ENCODE measurements at places on chromosomes 12 and 14.

DNA sequence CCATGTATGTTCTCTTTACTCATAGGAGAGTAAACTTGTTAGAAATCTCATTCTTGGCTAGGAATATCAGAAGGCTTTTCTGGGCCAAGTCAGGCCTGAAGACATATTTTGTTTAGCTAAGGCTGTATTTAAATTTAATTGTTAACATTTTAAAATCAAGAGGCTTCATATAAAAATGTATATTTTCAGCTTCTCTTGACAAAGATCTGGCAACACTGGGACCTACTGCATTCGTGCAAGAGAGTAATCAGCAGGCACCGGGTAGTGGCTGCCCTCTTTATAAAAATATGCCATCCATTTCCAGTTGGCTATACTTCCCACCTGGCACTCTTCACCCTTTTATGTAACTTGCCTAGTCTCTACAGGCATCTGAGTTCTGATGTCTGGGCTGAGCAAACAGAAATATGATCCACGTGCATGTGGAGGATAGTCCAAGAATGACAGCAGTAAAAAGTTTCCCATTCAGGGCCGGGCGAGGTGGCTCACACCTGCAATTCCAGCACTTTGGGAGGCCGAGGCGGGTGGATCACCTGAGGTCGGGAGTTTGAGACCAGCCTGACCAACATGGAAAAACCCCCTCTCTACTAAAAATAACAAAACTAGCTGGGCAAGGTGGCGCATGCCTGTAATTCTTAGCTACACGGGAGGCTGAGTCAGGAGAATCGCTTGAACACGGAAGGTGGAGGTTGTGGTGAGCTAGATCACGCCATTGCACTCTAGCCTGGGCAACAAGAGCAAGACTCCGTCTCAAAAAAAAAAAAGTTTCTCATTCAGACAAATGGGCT, 2.0 kb upstream of the SOS2 start:
- no peak for DNase-seq

- DNase-seq: no peak
Observed at GRCh38 chr12:111446631-111447570, 41.2 kb downstream of the SH2B3 start.

GRCh38 chr14:52485350-52485960, 66.8 kb downstream of the TXNDC16 start:
- DNase-seq: no peak

DNA sequence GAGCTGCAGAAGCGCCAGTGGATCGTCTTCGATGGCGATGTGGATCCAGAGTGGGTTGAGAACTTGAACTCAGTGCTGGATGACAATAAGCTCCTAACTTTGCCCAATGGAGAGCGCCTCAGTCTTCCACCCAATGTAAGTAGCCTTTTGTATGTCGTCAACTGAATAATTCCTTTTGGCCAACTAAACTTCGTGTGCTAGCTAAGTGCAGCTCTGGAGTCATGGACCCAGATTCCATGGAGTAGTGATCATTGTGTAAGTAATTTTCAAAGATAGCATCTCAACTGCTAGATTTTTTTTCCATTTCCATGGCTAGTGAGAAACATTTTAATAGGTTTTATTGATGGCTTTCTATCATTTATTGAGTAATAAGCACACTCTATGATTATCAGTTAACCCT, 48.0 kb downstream of the DYNC1H1 start:
- DNase-seq: no peak

DNA sequence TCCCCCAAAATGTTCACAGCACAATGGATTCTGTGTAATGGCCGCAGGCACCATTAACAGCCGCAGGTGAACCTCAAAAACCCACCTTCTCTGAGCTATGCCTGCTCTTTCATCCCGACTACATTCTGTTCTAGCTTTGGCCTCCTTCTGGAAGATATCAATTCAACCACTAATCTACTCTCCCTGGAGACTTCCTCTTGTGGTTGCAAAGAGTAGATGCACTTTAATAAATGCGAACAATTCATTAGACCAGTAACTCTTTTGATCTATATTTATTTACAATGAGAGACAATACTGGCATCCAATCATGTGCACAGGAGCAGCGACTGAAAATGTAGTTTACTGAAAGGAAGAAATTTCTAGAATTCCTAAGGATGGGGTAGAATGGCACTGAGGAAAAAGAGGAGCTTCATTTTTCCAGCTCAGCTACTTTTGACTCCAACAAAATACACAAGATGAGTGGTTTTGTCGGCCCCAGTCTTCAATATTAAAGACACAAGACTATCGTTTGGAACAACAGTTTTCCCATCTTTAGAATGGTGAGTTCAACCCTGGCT, 5.3 kb downstream of the GRIN2B start:
- DNase-seq: no peak

GRCh38 chr12:52209321-52209720, 17.5 kb upstream of the KRT80 start:
- no peak for DNase-seq

DNA sequence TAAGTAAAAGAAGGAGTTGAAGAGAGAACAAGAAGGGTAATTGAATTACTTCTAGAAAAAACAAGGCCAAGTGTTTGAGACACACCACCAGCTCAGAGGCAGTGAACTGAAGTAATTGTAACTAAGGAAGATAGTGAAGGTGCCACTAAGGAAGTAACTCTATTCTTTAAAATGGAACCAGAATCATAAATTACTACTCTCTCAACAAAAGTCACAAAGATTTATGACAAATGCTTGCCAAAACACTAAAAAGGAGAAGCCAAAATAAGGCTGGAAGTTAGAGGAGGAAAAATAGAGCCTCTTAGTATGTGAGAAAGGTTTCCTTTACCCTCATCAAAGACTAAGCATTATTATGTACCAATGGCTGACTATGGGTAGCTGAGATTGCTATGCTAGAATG, 208.5 kb downstream of the MDGA2 start:
- DNase-seq: no peak

- no peak for DNase-seq
Observed at GRCh38 chr14:60757567-60758002, 23.0 kb downstream of the MNAT1 start.

DNA sequence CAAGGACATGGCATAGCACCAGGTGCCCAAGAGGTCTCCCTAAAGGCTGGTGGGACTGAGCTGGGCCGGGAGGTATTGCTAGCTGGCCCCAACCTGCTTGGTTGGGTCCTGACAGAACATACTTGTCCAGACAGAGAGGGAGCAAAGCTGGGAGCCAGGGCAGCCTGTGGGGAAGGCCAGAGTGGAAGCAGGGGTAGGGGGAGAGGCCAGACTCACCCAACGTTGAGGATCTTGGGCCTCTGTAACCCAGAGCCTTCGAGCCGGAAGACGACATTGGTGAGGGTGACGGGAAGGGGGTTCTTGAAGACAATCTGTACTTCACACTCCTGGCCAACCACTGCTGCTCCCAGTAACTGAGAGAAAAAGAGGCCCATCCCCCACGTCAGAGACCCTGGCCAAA, 9.0 kb downstream of the TGM1 start:
- no peak for DNase-seq

DNA sequence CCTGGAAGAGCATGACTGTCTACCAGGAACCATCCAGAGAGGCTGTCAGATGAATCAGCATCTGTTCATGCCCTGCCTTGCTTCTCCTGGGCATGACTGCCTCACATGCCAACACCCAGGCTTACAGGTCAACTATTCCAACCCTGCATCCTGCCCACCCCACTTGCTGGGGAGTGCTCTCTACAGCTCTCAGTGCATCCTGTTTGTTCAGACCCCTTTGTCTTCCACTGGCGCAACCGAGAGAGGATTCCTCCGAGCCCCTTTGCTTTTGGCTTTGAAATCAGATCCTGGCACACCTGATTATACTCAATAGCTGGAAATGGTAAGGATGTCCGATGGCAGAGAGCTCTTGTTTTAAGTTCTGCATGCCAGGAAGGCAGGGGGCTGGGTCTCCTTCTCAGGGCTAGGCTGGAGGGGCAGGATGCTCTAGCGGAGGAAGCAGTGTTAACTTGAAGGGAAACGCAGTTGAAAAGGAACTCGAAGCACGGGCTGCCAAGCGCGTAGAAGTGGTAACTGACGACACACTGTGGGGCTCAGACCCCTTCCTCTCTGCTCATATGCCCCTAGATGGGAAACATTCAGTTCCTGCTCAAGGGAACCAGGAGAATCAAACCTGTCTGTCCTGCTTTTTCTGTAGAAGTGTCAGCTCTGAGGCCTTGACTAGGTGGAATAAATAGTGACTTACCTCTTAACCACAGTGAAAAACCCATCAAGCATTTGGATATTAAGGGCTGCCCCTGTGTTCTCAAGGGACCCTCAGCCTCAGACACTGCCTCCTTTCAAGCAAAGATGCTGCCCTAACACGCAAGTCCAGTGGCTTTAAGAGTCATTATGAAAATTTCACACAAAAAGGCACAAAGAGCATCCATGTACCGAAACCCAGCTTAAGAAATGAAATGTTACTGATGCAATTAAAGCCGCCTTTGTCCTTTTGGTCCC, 297.5 kb downstream of the ZFP36L1 start:
- DNase-seq: no peak

DNA sequence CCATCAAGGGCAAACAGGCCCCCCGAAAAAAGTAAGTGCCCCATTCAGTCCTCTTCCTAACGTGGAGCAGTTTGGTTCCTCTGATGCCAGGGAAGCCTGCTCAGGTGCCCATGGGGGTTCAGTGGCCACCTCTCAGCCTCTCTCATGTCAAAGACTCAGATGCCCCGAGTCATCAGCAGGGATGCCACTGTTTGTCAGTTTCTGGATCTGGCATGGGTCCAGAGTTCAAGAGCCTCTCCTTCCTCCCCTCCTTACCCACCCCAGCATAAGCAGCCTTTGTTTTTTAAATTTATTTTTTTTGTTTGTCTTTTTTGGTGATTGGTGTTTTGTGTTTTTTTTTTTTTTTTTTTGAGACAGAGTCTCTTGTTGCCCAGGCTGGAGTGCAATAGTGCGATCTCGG, 11.3 kb downstream of the KMT5A start:
- no peak for DNase-seq
